ENCODE measurements at places on chromosomes 2 and 18.

GRCh38 chr2:144414324-144414845 lies 105.5 kb downstream of the ZEB2 start:
- DNase-seq: peak; percentile 80

DNA sequence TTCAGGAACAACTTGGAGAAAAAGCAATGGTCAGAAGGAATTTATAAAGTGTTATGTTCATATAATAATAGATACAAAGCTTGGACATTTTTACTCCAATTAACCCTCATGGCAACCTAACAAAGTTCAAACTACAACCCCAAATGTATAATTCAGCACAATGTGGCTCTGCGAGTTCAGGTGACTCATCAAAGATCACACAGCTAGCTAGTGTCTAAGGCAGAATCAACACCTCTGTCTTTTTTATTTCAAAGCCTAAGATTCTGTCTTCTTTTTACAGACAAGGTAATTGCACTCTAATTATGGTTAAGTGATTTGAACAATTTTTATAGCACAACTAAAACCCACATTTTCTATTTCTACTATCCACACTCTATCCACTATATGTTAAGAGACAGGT lies 90.5 kb downstream of the CHST9 start:
- no peak for DNase-seq

GRCh38 chr2:6202756-6203155 lies 510.6 kb downstream of the SOX11 start:
- no peak for DNase-seq

- DNase-seq: no peak
Observed at GRCh38 chr18:23209031-23209430, 73.7 kb downstream of the CABLES1 start.

- DNase-seq: no peak
Observed at GRCh38 chr2:46849046-46849715, 66.4 kb downstream of the MCFD2 start.

DNA sequence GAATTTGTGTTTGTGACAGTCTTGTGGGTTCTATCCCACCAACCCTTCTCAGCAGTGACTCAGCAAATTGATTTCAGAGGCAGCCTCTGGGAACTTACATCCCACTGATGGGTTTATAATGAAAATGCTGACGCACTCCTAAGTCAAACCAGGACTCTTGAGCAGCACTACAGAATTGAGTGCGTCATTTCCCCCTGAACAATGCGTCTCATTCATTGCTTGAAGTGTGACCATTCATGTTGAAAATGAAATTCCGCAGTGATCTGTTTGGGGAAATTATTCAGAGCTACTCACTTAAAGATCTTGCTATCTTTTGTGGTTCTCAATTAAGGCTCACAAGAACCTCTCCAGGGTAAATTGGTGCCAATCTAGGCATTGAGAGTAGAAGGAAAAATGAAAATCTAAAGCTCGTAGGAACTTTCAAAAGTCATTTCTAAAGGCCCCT lies 417.7 kb upstream of the SLC14A2 start:
- DNase-seq: peak; percentile 34

GRCh38 chr2:15993666-15994065 lies 53.3 kb downstream of the MYCN start:
- DNase-seq: no peak
